ENCODE measurements at places on chromosomes 7 and 10.

DNA sequence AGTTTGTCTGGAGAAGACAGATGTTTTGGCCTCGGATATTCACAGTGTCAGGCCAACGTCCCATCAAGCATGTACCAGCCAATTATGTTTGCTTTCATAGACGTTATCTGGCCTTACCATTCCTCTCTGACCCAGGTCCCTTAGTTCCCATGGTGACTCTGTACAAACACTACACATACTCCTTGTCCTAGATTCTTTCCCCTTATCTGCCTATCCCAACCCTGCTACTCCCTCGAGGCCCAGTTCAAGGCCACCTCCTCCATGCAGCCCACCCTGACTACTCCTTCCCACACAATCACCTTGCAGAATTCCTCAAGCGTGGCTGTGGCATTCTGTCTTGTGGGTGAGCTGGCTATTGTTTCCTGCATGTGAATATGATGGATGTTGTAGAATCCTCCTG is 155.2 kb downstream of the PRKAG2 start:
- no peak for DNase-seq

DNA sequence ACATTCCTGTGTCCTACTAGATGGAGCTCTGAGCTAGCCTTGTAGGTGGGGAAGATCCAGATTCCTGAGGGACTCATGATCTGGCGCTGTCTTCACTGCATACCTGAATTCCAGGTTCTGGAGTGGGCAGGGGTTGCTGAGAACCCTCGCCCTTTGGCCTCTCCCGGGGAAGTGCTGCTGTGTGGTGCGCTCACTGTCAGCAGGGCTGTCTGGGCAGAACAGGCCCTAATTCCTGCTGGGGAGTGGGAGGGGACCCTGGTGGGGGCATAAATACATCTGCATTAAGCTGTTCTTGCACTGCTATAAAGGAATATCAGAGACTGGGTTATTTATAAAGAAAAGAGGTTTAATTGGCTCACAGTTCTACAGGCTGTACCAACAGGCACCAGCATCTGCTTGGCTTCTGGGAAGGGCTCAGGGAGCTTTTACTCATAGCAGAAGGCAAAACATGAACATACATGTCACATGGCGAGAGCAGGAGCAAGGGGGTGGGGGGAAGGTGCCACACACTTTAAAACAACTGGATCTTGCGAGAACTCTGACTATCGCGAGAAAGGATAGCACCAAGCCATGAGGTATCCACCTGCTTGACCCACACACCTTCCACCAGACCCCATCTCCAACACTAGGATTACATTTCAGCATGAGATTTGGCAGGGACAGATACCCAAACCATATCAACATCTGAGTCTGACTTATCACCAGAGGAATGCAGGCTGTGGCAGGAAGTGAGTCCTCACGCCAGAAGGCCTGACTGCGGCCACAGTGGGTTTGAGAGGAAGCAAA is 115.0 kb downstream of the ADCY1 start:
- DNase-seq: no peak

GRCh38 chr7:18429547-18429946 is 66.0 kb upstream of the HDAC9 start:
- DNase-seq: no peak

GRCh38 chr10:94001416-94001810 is 7.7 kb downstream of the PLCE1 start:
- no peak for DNase-seq

- DNase-seq: no peak
Observed at GRCh38 chr10:133028956-133029355, 58.8 kb upstream of the ADGRA1 start.

GRCh38 chr7:15303357-15303756 is 258.5 kb downstream of the AGMO start:
- no peak for DNase-seq

Data from activated naive CD8-positive, alpha-beta T cell treated with anti-CD3 and anti-CD28 coated beads, Interleukin-2, amount 50 U/mL, for 24 hours (primary cell).